A549 treated with DMSO at 1 μM for 4 hours (cell line): ENCODE measurements at places on chromosomes 5 and 9. TPM values are rescaled to one million over a fixed set of nuclear protein-coding genes. Genes with fewer than 3 reads are reported as not detected.

Gene SHLD3
- 2.1 to 3.0 TPM (median 2.4 TPM) in 5 replicates for total RNA-seq

Gene ZDHHC11B
- 0.92 to 1.5 TPM (median 1.1 TPM) in 5 replicates for total RNA-seq

Gene IFNA5
- total RNA-seq = not detected in 5 replicates

Gene ORM2
- total RNA-seq = not detected in 5 replicates

Gene LCN15
- total RNA-seq = not detected in 5 replicates

Gene GRM6
- not detected in 5 replicates for total RNA-seq

Gene SPATA31A3
- not detected in 5 replicates for total RNA-seq

Gene CDKN2A
- not detected in 5 replicates for total RNA-seq

Gene CBY3
- total RNA-seq = not detected in 5 replicates

Gene TNFSF15
- 0.27 to 0.44 TPM (median 0.40 TPM) in 5 replicates for total RNA-seq

Gene IZUMO3
- total RNA-seq = not detected in 5 replicates

Gene TMC1
- total RNA-seq = 0.05 to 0.19 TPM in 2 of 5 replicates, not detected in the others

Gene NMUR2
- total RNA-seq = 0.05 to 0.10 TPM (median 0.06 TPM) in 5 replicates

Gene PCDHA3
- total RNA-seq = 0.76 to 1.2 TPM (median 0.92 TPM) in 5 replicates

Gene PRRX2
- 2.8 to 7.8 TPM (median 5.9 TPM) in 5 replicates for total RNA-seq

Gene SNCB
- total RNA-seq = 0.91 to 1.4 TPM (median 1.2 TPM) in 5 replicates

Gene OBP2B
- not detected in 5 replicates for total RNA-seq

Gene GAS1
- total RNA-seq = 0.05 to 0.08 TPM (median 0.06 TPM) in 4 of 5 replicates, not detected in the other

Gene CACNA1B
- 0.02 to 0.07 TPM (median 0.04 TPM) in 5 replicates for total RNA-seq

Gene HRCT1
- total RNA-seq = 0.11 to 0.17 TPM (median 0.14 TPM) in 3 of 5 replicates, not detected in the others

Gene BTNL8
- total RNA-seq = not detected in 5 replicates

Gene BAAT
- 0.40 to 0.67 TPM (median 0.57 TPM) in 5 replicates for total RNA-seq

Gene SLC25A2
- not detected in 5 replicates for total RNA-seq

Gene DNM1
- 81.5 to 103 TPM (median 88.2 TPM) in 5 replicates for total RNA-seq
